Activated naive CD8-positive, alpha-beta T cell treated with anti-CD3 and anti-CD28 coated beads, Interleukin-2, amount 10 ng/mL, durations not matched to agents 7 days and 5 days (primary cell): ENCODE measurements at places on chromosomes 2 and 18. TPM values are rescaled to one million over a fixed set of nuclear protein-coding genes. Genes with fewer than 3 reads are reported as not detected.

Gene MPP4
- total RNA-seq, result not detected

Gene FN1
- 0.71 TPM for total RNA-seq

Gene CEP192
- 49.8 TPM for total RNA-seq

Gene SOCS6
- 1.8 TPM for total RNA-seq

Gene HOXD12
- not detected for total RNA-seq

DNA sequence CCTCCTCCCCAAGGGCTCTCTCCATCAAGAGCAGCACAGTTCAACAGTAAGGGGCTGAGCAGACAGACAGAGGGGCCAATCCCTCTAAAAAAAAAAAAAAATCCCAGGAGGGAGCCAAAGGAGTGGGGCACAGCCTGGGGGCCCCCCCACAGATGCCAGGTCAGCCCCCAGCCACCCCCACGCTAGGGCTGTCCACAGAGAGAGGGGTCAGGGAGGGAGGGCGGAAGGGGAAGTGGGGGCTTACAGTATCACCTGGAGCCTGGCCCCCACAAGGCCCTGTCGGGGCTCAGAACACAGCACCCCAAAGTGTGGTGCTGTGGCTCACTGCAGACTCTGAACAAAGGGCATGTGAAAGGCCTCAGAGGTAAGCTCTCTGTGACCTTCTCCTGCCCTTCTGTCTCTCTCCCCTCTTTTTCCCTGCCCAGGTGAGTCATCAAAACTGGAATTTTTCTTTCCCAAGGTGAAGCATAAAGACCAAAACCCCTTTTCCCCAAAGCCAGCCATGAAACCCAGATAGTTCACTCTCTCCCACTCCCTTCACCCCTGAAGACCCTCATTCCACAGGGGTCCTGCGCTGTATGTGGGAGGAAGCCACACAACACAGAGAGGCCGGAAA lies 13.9 kb downstream of the BIN1 start:
- DNase-seq, result no peak
- peaks cover 5% of the 10 kb centered on the region for H3K4me1 ChIP-seq
- H3K36me3 ChIP-seq, result no peaks in the 10 kb centered on the region
- peaks cover 2% of the 10 kb centered on the region for H3K27me3 ChIP-seq

DNA sequence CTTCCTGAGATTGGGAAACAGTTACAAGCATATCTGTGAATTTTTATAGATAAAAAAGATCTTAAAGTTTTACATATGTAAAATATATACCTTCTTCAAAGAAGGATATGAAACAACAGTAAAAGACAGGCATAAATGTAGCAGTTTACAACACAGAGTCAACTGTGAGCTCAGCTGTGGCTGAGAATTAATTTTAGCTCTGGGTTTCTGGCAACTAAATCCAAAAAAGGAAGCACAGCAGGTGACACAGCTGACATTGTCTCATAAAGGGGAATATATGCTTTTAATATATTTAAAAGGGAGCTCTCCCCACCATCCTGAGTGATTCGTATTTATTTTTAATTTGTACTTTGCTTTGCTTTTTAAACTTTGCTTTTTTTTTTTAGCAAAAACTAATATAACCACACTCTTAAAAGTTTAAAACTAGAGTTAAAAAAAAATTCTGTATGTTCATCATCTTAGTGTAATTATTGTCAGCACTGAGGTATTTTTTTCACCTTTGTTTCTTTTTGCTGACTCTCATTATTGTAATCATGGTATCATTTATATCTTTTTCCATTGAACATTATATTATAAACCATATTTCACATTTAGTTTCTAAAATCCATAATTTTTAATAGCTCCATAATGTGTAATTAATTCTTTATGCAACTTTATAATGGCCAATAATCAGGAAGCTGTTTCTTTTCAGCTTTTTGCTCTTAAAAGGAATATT lies 6.7 kb downstream of the TUBB6 start:
- no peak overlapping the region for H3K27ac ChIP-seq
- H3K4me3 ChIP-seq, result no peak overlapping the region
- peaks cover under 1% of the 10 kb centered on the region for H3K4me1 ChIP-seq
- peaks cover 5% of the 10 kb centered on the region for H3K27me3 ChIP-seq
- DNase-seq, result no peak

GRCh38 chr18:14093307-14093915 lies 38.8 kb downstream of the ZNF519 start:
- no peaks in the 10 kb centered on the region for H3K27me3 ChIP-seq
- peaks cover 24% of the 10 kb centered on the region for H3K36me3 ChIP-seq
- no peak overlapping the region for H3K27ac ChIP-seq
- no peak overlapping the region for H3K4me3 ChIP-seq

GRCh38 chr2:129711816-129712675 lies 267.4 kb upstream of the RAB6C start:
- H3K4me1 ChIP-seq, result no peaks in the 10 kb centered on the region
- H3K27me3 ChIP-seq, result no peaks in the 10 kb centered on the region
- no peak for DNase-seq
- no peak overlapping the region for H3K4me3 ChIP-seq

DNA sequence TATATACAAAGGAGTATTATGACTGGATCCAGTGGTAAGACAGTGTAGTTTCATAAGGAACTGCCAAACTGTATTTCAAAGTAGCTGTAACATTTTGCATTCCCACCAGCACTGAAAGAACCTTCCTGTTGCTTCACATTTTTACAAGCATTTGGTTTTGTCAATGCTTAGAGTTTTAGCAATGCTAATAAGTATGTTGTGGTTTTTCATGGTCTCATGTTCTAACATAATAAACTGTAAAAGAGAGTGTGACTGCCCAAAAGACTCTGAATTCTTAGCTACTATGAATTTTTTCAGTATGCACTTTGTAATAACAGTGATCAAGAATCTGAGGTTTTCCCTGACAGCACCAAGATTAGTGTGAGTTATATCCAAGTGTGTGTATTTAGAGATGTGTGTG lies 604.2 kb downstream of the XIRP2 start:
- DNase-seq, result no peak
- no peaks in the 10 kb centered on the region for H3K27me3 ChIP-seq
- H3K4me1 ChIP-seq, result no peaks in the 10 kb centered on the region
- no peak overlapping the region for H3K27ac ChIP-seq

DNA sequence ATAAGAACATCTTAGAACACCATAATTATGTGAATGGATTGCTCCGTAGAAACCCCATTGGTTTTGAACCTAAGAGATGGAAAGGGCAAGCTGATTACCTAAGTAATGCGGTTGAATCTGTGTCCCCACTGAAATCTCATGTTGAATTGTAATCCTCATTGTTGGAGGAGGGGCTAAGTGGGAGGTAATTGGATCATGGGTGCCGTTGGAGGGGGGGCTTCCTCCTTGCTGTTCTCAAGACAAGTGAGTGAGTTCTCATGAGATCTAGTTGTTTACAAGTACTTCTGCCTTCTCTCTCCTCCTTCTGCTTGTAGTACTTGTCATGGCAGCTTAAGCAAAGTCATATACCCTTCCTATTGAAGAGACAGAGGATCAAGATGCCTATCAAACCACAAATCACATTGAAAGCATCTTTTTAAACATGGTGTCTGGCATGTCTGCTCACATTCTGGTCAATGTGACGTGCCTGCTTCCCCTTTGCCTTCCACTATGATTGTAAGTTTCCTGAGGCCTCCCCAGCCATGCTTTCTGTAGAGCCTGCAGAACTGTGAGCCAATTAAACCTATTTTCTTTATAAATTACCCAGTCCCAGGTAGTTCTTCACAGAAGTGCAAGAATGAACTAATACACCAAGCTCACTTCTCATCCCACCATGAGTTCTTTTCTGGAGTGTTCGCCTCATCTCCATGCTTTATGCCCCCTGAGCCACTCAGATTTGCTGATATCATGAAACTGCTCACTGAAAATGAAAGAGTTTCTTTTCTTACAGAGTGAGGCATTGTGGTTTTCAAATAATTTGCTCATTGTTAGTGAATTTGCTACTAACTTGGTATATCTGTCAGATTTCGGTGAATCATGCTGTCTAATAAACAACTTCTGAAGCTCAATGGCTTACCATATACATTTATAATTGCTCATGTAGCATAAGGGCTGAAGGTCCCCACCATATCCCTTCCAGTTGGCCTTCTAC lies 23.6 kb downstream of the KCNE4 start:
- H3K27ac ChIP-seq, result no peak overlapping the region
- peaks cover 4% of the 10 kb centered on the region for H3K27me3 ChIP-seq
- H3K4me3 ChIP-seq, result no peak overlapping the region
- no peak for DNase-seq
- H3K36me3 ChIP-seq, result no peaks in the 10 kb centered on the region

- H3K36me3 ChIP-seq, result peaks cover 3% of the 10 kb centered on the region
- H3K27ac ChIP-seq, result peak overlapping the region; percentile 79
- peaks cover 3% of the 10 kb centered on the region for H3K27me3 ChIP-seq
These were observed 21.7 kb upstream of the POLI start for GRCh38 chr18:54247511-54248175.

DNA sequence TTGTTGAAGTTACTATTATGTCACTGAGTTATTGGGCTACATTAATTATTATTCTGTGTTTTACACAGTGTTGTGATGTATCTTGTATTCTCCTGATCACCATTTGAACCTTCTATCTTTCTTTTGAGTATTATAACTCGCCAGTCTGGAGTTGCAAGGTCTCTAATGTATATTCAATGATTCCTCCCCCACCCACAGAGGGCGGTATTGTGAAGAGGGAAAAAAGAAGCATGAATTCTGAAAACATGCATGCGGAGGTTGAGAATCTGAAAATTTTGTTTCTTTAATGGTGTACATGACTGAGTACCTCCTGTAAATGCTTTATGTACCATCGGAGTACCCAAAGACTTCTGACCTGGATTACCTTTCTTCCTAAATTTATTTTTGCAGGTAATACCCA lies 266.6 kb downstream of the NR4A2 start:
- H3K4me1 ChIP-seq, result no peaks in the 10 kb centered on the region
- H3K36me3 ChIP-seq, result no peaks in the 10 kb centered on the region
- no peaks in the 10 kb centered on the region for H3K27me3 ChIP-seq
- H3K4me3 ChIP-seq, result no peak overlapping the region
- no peak overlapping the region for H3K27ac ChIP-seq

DNA sequence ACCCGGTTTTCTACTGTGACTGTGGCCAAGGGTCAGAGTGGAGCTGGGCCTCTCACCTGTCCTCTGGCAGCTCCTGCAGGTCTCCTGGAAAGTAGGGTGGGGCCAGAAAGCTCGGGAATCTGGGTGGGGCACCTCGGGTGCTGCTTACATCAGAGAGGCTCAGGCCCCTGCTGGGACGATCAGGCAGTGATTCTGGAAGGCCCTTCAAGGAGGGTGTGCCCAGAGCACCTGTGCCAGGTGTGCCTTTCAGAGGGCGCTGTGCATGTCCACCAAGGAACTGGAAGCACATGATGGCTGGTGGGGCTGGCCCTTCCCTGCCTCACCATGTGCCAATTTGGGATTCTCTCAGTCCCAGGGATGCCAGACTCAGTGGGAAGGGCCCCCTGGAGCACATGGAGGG lies 44.0 kb downstream of the ATP6V1C2 start:
- H3K36me3 ChIP-seq, result no peaks in the 10 kb centered on the region
- no peaks in the 10 kb centered on the region for H3K4me1 ChIP-seq
- no peak overlapping the region for H3K4me3 ChIP-seq
- no peak for DNase-seq

DNA sequence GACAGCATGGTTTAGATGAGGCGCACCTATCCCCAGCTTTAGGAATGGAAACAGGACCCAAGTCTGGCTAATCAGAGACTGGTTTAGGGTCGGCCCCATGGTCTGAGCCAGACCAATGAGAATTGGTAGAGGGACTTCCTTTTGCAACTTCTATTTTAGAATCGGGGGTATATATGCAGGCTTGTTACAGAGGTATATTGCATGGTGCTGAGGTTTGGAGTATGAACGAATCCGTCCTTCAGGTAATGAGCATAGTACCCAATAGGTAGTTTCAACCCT lies 1.5 kb upstream of the BOLA3 start:
- peaks cover 9% of the 10 kb centered on the region for H3K36me3 ChIP-seq
- H3K27ac ChIP-seq, result no peak overlapping the region
- no peak for DNase-seq

DNA sequence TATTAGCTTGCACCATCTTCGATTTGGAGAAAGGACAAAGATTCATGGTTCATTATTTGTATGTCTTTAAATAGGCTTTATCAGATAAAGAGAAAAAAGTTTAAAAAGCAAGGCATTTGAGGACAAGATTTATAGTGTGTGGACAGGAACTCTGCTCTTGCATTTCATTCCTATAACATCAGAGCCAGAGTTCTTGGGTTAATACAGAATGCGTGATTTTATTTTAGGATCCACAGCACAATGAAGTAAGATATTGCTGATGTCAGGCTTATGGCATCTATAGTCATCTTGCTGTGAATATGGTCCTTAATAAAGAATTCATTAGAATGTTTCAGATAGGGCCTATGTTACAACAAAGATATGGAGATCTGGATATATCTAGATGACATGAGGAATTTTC lies 19.7 kb downstream of the RASGRP3 start:
- no peak for DNase-seq
- peaks cover 20% of the 10 kb centered on the region for H3K36me3 ChIP-seq
- H3K4me1 ChIP-seq, result peaks cover 38% of the 10 kb centered on the region
- peak overlapping the region; percentile 13 for H3K27ac ChIP-seq

DNA sequence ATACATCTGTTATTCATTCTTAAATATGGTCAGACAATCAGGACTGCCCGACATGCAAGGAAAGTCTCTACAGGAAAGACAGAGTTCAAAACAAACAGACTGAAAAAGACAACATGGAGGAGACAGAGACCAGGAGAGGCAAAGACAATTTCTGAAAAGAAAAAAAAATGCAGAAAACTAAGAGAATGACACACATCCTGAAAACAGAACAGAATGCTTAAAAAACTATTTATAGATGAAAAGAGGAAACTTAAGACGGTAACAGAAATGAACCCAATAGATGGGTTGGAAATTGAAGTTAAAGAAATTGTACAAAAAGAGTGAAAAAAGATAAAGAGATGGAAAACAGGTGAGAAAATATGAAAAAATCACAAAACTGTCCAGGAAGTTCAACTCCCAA lies 95.7 kb downstream of the BCL2 start:
- no peaks in the 10 kb centered on the region for H3K27me3 ChIP-seq
- H3K4me3 ChIP-seq, result peak overlapping the region; percentile 26
- peaks cover 57% of the 10 kb centered on the region for H3K4me1 ChIP-seq
- no peak for DNase-seq
- H3K36me3 ChIP-seq, result peaks cover 62% of the 10 kb centered on the region

DNA sequence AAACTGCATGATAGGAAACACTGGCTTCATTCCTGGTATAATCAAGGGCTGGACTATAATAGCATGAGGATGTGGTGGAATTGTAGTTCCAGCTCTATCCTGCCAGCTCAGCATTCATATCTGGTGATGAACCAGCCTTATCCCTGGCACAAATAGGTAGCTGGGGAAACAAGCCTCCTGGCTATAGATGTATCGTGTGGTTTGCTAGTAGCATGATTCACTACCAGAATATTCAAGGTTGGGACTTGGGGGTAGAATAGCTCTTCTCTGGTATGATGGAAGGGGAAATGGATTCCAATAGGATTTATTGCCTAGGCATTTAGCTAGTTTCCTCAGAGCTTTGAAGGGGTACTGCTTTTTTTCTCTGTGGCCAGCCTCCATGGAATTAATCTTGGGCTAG lies 532.8 kb downstream of the FBXO15 start:
- no peaks in the 10 kb centered on the region for H3K27me3 ChIP-seq
- no peak overlapping the region for H3K27ac ChIP-seq
- DNase-seq, result no peak

- peak overlapping the region; percentile 72 for H3K4me3 ChIP-seq
- peak overlapping the region; percentile 98 for H3K27ac ChIP-seq
- peaks cover 43% of the 10 kb centered on the region for H3K4me1 ChIP-seq
- no peaks in the 10 kb centered on the region for H3K27me3 ChIP-seq
- peaks cover 11% of the 10 kb centered on the region for H3K36me3 ChIP-seq
These were observed 62.1 kb upstream of the REL start for GRCh38 chr2:60819155-60819862.
